Left renal pelvis (tissue), 4 donors: ENCODE measurements at places on chromosomes 16 and 17. TPM values are rescaled to one million over a fixed set of nuclear protein-coding genes. Genes with fewer than 3 reads are reported as not detected.

GRCh38 chr17:78910497-78911284 is 7.7 kb upstream of the CEP295NL start:
- no peak for DNase-seq

Gene CCT6B
- polyA plus RNA-seq, result 5.1 TPM

DNA sequence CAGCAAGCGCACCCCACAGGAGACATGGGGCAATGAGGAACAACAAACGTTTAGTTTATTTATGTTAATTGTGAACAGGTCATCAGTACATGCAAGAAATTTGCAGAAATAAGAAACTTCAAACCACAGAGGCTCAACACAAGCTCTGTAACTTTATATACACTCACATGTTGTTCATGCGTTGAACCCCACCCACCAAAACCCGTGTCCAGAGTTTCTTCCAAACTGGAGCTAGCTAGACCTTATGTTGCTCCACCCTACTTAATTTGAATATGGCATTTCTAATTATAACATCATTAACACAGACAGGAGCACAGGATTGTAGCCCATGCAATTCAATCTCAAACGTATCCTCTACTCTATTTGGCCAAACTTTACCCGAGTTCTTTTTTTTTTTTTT is 192.1 kb downstream of the ZNF18 start:
- DNase-seq, result no peak

DNA sequence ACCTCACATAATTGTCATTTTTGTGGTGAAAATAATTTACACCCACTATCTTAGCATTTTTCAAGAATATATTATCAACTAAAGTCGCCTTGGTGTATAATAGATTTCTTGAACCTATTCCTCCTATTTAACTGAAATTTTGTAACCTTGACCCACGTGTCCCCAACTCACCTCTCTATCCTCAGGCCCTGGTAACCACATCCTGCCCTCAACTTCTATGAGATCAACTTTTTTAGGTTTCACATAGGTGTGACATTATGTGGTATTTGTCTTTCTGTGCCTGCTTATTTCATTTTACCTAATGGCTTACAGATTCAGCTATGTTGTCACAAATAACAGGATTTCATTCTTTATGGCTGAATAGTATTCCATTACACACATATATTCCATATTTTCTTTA is 73.0 kb upstream of the CNTNAP4 start:
- DNase-seq, result no peak

GRCh38 chr17:32487473-32488176 is 832 bp downstream of the CDK5R1 start:
- no peak for DNase-seq

Gene SRCIN1
- 3.0 TPM for polyA plus RNA-seq

Gene TMIGD1
- polyA plus RNA-seq, result not detected

Gene OR1A1
- polyA plus RNA-seq, result 0.07 TPM

DNA sequence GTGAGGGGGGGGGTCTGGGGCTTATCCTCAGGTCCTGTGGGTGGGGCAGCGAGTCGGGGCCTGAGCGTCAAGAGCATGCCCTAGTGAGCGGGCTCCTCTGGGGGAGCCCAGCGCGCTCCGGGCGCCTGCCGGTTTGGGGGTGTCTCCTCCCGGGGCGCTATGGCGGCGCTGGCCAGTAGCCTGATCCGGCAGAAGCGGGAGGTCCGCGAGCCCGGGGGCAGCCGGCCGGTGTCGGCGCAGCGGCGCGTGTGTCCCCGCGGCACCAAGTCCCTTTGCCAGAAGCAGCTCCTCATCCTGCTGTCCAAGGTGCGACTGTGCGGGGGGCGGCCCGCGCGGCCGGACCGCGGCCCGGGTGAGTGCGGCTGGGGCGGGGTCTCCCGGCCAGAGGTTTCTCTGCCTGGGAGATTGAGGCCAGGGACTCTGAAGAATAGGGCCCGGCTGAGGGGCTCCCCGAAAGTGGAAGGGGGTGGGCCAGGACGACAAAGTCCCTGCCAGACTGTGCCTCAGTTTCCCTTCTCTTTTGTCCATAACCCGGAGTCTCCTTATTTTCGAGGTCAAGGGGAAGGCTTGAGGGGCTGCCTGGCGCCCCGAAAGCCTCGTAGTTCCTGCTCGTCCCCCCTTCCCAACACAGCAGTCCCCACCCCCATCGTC is at the start of gene FGF11:
TSS of gene FGF11 (plus strand) at position 51 of the 651 bp plus-strand sequence. CDS start at position 160, 109 bp downstream.
- no peak for DNase-seq

DNA sequence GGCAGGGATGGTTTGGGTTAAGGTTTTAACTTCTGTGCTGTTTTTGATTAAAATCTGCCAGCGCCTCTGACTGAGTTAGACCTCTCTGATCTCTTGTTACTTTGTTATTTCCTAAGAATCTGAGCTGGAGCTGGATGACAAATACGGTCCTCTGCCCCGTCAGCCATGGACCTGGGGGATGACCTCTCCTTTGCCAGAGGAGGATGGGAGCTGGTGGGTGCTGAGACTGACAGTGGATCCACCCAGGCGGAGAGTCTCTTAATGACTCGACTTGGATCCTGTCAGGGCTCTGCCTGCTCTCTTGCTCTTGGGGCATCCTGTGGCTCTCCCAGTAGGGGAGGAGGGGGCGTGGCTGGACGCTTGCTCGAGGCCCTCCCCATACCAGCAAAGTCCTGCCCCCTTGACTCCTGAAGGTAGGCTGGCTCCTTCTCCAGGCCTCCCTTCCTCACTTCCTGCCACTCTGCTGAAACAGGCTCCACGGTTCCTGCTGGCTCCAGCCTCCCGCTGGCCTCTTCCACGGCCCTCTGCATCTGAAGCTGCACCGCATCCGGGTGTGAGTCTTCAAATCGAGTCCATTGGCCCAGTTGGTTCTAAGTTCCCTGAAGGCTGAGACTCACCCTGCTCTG is 24.8 kb upstream of the MAP3K14 start:
- no peak for DNase-seq

Gene KIF2B
- polyA plus RNA-seq, result not detected

DNA sequence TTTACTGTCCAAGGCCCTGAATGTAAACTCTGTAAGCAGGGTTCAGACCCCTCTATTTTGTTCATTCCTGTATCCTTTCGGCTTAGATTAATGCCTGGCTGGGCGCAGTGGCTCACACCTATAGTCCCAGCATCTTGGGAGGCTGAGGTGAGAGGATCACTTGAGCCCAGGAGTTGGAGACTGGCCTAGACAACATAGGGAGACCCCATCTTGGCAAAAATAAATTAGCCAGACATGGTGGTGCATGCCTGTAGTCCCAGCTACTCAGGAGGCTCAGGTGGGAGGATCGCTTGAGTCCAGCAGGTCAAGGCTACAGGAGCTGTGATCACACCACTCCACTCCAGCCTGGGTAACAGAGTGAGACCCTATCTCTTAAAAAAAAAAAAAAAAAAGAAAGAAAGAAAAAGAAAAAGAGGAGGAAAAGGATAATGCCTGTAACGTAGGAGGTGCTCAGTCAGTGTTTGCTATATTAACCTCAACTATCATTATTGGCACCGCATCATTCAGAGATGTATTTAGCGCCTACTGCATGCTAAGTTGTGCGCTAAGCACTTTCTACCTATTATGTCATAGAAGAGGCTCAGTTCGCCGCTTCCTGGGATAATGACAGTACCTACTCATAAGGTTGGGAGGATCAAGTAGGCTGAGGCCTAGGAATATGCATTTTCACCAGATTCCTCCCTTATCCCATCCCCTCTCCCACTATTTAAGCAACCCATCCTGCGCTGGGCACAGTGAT is 5.0 kb downstream of the SOCS1 start:
- no peak for DNase-seq

DNA sequence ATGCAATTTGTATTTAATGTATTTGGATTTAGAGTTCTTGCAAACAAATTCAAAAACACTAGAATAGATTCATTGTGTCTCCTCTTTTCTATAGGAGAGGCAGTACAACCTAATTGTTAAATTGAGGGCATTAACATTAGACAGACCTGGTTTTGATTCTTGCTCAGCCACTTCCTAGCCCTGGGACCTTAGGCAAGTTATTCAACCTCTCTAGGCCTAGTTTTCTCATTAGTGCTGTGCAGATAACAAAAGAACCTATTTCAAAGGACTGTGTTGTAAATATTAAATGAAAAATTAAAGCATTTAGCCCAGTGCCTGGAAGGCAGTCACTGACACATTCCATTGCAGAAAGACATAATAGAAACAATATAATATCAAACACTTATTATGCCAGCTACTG is 22.0 kb upstream of the TAOK1 start:
- no peak for DNase-seq

Gene C17orf78
- polyA plus RNA-seq, result 0.40 TPM

Gene DYNLL2
- polyA plus RNA-seq, result 75.8 TPM

Gene OTOP3
- polyA plus RNA-seq, result not detected

Gene CMTM2
- polyA plus RNA-seq, result 1.0 TPM

Gene MAP2K6
- polyA plus RNA-seq, result 20.0 TPM
